B cell (primary cell): ENCODE measurements at places on chromosomes 7 and 10. TPM values are rescaled to one million over a fixed set of nuclear protein-coding genes. Genes with fewer than 3 reads are reported as not detected.

- no peak for DNase-seq
These were observed 18.7 kb upstream of the SLF2 start for GRCh38 chr10:100894033-100894432.

GRCh38 chr7:157831143-157831905 lies 494.5 kb downstream of the DNAJB6 start:
- DNase-seq: no peak

The ASIC3 gene
- total RNA-seq: 2.9 and 4.8 TPM in 2 replicates

DNA sequence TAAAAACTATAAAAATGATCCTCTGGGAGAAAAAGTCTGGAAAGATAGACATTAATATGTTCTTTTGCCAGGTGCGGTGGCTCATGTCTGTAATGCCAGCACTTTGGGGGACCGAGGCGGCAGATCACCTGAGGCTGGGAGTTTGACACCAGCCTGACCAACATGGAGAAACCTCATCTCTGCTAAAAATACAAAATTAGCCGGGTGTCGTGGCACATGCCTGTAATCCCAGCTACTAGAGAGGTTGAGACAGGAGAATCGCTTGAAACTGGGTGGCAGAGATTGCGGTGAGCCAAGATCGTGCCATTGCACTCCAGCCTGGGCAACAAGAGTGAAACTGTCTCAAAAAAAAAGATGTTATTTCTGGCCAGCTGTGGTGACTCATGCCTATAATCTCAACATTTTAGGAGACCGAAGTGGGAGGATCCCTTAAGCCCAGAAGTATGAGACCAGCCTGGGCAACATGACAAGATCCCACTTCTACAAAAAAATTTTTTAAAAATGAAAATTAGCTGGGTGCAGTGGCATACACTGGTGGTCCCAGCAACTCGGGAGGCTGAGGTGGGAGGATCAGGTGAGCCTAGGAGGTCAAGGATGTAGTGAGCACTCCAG lies 101.9 kb upstream of the LRRN3 start:
- DNase-seq: no peak

The OR2A1 gene
- not detected in 2 replicates for total RNA-seq

- DNase-seq: no peak
These were observed 48.2 kb downstream of the GOT1 start for GRCh38 chr10:99382176-99382575.

The AGR2 gene
- not detected in 2 replicates for total RNA-seq

DNA sequence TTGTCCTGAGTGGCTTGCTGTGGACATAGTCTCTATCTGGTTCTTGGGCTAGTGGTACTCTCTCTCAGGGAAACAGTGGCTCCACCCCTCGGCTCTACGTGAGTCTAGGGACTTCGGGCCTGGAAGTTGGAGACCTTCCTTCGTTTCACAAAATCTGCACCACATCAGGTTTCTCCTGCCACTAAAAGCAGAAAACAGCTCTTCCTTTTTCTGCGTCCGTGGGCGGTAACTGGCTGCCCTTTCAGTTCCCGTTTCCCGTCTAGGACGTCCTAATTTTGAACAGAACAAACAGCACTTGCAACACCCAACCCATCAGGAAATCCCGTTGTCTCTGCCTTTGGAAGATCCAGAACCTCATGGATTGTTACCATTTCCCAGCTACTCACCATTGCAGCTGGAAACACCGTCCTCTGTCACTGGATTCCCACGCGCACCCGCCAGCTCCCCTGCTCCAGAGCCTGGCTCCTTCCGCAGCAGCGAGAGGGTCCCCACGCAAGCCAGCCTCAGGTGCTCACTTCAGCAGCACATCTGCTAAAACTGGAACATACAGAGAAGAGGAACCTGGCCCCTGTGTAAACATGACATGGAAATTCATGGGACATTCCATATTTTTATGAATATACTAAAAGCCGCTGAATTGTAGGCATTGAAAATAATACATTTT lies 311.4 kb upstream of the AKR1E2 start:
- DNase-seq: peak; percentile 68

DNA sequence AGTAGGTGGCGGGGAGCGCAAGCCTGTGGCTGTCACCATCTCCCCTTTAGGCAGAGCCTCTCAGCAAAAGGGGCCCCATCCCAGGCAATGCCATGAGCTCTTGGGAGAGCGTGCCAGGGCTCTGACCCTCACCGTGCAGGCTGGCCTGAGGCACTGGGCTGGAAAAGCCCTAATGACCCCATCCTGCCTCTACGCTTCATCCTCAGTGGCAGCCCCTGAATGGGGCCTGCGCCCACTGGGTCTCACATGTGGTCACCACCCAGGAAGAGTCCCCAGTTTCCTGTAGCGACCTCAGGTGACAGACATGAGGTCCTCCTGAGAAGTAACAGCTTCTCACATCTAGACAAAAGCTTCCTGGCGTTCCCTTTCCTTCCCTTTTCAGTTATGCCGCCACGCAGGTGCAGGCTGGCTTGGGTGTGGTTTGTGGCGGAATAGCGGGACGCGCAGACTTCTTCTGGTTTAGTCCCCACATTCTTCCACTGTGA lies 59.2 kb downstream of the CLEC2L start:
- no peak for DNase-seq

GRCh38 chr7:95874541-95875265 lies 102.3 kb downstream of the DYNC1I1 start:
- DNase-seq: no peak

DNA sequence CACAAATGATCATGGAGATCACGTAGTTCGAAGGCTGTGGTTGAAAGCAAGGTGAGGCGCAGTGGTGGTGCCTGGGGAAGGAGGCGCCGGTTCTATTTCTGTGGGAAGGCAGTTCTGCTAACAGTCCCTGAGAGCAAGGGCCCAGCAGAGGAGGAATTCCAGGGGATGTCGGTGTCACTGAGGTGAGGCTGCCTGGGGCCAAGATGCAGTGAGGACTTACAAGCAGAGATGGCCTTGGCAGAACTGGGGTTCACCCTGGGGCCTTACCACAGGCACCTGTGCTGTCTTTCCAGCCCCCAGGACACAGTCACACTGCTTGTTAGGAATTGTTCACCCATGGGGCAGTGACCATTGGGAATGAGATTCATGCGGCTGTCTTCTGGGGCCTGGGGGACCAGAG lies 26.7 kb downstream of the GBX1 start:
- no peak for DNase-seq

DNA sequence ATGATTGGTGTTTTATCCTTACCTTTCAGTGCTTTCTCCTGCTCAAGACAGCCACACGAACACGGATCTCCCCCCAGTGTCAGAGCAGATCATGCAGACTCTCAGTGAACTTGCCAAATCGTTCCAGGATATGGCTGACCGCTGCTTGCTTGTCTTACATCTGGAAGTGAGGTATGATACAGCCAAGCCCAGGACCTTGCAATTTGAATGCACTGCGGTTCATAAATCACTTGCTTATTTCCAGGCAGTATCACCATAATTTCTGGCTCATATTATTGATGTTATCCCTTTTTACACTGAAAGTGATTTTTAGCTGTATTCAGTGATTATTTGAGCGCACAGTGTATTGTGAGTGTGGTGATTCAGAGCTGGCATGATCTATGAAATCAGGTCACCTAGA lies 129.7 kb upstream of the LRGUK start:
- DNase-seq: no peak

- DNase-seq: no peak
These were observed 422.8 kb downstream of the EXOC4 start for GRCh38 chr7:133675510-133676218.

The GHRHR gene
- total RNA-seq: not detected in 2 replicates

- DNase-seq: no peak
These were observed 6.5 kb upstream of the OIT3 start for GRCh38 chr10:72887043-72887442.

DNA sequence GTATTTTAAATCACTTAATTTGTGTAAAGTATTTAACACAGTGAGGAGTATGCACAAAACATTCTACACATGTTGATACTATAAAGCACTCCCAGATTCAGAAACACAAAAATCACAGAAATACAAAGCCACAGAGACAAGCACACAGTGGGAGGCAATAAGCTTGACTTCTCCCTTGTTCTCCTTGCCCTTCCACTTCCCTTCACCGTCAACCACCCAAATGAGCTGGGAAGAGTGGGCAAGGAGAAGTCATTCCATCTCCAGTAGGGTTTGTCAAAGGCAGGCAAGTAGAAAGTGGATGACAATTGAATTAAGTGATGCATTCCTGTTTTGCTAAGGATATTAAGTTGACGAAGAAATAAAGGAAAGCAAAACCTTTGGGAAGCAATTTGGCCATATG lies 4.2 kb upstream of the TMEM139 start:
- no peak for DNase-seq

GRCh38 chr7:96388620-96389383 lies 66.9 kb upstream of the SLC25A13 start:
- DNase-seq: no peak

- no peak for DNase-seq
These were observed 2.0 kb downstream of the PLCE1 start for GRCh38 chr10:93995598-93996271.

DNA sequence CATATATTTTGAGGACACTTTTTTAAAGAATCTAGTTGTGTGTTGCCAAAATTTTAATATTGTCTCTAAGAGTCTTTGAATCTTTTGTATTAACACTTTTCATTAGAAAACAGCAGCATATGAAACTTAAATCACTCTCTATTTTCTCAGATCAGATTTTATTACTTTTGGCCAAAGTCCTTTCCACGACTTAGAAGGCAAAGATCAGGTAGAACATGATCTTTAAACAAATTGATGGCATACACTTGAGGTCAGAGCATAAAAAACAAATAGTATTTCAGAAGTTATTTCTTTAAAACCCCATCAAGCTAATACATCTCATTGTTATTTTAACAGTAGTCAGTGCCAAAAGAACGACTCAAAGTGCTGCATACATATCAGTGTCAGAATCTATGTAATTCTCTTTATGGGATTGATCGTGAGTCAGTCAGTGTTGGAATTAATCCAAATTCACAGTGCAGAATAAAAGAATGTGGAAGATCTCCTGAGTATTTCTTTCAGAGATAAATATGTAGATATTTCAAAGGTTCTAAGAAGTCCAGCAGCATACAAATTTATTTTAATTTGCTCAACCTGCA lies 9.6 kb upstream of the AGMO start:
- no peak for DNase-seq

The ENTPD1 gene
- 96.3 and 108 TPM in 2 replicates for total RNA-seq

GRCh38 chr10:12435348-12435747 lies 86.0 kb downstream of the CAMK1D start:
- DNase-seq: no peak

The MLXIPL gene
- total RNA-seq: not detected in 2 replicates

GRCh38 chr10:127736915-127737562 lies at the start of gene FOXI2:
TSS of gene FOXI2 (plus strand) at chr10:127737185. CDS start at chr10:127737274, 89 bp downstream.
- DNase-seq: no peak

GRCh38 chr7:98908585-98908984 lies 30.3 kb downstream of the TRRAP start:
- no peak for DNase-seq

DNA sequence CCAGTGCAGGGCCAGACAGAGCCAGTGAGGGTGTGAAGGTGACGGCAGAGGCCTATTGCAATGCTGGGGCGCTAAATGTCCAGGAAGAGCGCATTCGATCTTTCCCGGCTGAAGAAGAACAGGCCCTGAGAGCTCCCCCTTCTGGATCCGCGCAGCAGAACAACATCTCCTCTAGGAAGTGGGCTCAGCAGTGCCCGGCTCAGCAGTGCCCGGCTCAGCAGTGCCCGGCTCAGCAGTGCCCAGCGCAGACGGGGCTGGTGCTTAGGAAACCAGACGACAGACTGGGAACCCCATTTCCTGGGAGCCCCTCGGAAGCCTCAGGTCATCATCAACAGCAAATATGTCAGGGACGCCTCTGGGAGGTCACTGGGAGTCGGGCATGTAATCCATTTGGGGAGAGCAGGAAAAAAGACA lies 4.7 kb upstream of the NOS3 start:
- DNase-seq: peak; percentile 63

DNA sequence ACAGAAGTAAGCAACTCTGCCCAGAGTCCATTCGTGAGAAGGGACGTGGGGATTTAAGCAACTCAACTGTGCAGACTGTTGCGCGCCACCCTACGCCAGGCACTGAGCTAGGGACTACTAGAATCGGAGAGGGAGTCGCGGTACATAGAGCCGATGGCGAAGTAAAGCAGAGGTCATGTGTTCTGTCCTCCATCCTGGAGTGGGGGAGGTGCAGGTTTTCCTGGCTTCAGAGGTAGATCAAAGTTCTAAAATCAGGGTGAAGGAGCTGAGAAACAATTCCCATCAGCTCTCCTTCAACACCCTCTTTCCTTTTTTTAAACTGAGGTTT lies 23.2 kb downstream of the SLC35G1 start:
- DNase-seq: no peak

- no peak for DNase-seq
These were observed at the start of gene ADAMTS14 for GRCh38 chr10:70672165-70673042. TSS of gene ADAMTS14 (plus strand) at chr10:70672506. CDS start at chr10:70672803, 297 bp downstream.

The SHOC2 gene
- total RNA-seq: 116 and 130 TPM in 2 replicates

- DNase-seq: no peak
These were observed 451 bp downstream of the SRRT start for GRCh38 chr7:100875356-100875751.
